ENCODE measurements at places on chromosomes 7 and 10. TPM values are rescaled to one million over a fixed set of nuclear protein-coding genes. Genes with fewer than 3 reads are reported as not detected.
A peak's percentile ranks its signal among the peaks of the same experiment; 100 is the strongest.

DNA sequence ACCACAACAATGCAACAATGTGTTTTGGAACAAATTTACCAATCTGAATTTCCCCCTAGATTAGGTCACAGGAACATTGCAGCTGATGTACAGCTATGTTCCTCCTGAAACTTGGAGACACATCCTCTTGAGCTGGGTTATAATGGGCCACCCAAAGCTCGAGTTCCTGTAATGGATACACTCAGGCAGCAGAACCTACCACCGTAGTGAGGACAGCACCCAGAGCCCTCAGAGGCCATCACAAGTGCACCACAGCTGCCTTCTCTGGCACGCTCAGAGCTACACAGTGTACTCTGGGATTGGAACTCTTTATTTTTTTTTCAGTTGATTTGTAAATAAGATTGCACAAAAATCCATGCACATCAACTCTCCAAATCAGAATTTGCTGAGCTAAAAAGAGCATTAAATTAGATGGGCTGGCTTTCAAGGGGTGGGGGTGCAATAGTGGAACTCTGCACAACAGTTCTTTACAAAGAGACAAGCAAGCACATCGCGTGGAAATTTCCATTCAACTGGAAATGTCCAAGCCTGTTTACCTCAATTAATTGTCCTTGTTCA lies 56.7 kb downstream of the EGFR start:
- peak overlapping the region; percentile 97 for H3K27ac ChIP-seq
- no peak for DNase-seq
- H3K4me1 ChIP-seq: peaks cover 38% of the 10 kb centered on the region
- 0 out of 2 replicates have a peak, but pooled peaks cover 4% of the 10 kb centered on the region for H3K36me3 ChIP-seq
- no peaks in the 10 kb centered on the region for H3K27me3 ChIP-seq

KLLN gene
- 0.23 TPM for total RNA-seq

DNA sequence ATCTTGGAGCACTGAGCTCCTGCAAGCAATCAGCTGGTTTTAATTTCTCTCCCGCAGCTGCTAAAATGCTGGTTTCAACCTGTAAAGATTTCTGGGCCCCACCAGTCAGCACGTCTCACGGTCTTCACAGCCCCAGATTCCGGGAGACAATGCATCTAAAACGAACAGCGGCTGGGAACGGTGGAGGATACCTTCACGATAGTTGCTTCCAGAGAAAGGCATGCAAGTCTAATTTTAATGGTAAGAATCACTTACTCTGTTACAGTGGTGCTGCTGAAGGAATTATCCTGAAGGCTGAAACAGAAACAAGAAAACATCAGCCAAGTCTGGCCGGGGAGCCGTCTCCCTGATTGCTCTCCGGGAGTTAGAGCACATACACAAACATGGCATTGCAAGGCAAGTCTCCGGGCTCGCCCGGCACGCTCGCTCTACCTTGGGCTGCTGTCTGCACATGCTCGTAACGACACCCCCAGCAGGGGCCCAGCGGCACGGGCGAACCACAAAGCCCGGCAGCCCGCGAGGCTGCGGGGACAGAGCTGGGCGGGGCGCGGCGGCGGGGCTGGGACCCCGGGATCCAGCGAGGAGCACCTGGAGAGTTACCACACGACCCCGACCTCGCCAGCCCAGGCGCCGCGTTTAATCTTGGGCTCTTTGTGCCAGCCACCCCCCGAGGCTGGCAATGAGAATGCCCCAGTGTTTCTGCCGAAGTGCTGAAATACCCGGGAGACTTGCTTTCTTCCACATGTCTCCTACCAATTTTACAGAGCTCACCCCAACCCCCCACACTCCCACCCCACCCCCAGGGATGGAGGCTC lies at the start of gene FAM13C:
Gene FAM13C, minus strand, starts transcription at position 406 of the 815 bp plus-strand sequence. Its CDS starts 89 bp downstream, at position 317.
- H3K36me3 ChIP-seq: no peaks in the 10 kb centered on the region
- no peak within 1 kb of the TSS for H3K27ac ChIP-seq
- H3K4me3 ChIP-seq: peak within 1 kb of the TSS; percentile 66
- peaks cover 11% of the 10 kb centered on the region for H3K4me1 ChIP-seq
- peak; percentile 70 for DNase-seq

DNA sequence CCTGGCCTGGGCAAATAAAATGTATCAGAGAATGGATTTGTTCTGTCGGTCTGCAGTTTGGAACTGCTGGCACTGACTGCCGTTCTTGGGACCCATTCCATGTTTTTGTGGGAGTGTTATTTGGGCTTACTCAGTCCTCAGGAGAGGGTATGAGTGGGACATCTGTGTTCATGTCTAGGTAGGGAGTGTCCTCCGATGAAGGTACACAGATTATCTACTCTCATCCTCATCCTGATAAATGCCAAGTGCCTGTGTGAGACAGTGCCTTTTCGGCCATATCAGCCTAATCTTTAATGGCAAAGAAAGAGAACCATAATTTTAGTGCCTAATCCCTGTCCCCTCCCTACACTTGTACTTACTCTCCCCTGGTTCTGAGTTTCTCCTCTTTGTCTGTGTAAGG lies 409.4 kb downstream of the REEP3 start:
- no peak for DNase-seq
- no peak overlapping the region for H3K27ac ChIP-seq
- no peak overlapping the region for H3K4me3 ChIP-seq

DNA sequence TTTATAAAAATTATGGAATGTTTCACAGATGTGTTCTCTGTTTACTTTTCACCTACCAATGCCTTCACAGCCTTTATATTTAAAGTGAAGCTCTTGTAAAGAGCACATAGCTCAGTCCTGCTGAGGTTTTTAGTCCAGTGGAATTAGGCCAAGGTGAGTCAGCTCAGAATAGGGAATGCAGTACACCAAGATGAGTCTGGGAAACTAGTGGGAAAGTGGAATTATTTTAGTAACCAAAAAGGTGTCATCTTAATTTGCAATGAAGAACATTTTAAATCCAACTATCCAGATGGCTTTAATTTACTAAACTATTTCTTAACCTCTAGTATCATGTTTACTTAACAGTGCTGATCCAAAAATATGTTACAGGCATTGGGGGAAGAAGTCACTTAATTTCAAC lies 236.3 kb upstream of the CTBP2 start:
- H3K27ac ChIP-seq: no peak overlapping the region
- H3K27me3 ChIP-seq: peaks cover 21% of the 10 kb centered on the region
- no peaks in the 10 kb centered on the region for H3K36me3 ChIP-seq

GRCh38 chr7:47902013-47902412 lies 46.3 kb downstream of the PKD1L1 start:
- H3K27ac ChIP-seq: no peak overlapping the region
- no peak overlapping the region for H3K4me3 ChIP-seq
- no peaks in the 10 kb centered on the region for H3K36me3 ChIP-seq
- H3K27me3 ChIP-seq: no peaks in the 10 kb centered on the region
- peaks cover 12% of the 10 kb centered on the region for H3K4me1 ChIP-seq

PHKG1 gene
- 0.75 TPM for total RNA-seq

DNA sequence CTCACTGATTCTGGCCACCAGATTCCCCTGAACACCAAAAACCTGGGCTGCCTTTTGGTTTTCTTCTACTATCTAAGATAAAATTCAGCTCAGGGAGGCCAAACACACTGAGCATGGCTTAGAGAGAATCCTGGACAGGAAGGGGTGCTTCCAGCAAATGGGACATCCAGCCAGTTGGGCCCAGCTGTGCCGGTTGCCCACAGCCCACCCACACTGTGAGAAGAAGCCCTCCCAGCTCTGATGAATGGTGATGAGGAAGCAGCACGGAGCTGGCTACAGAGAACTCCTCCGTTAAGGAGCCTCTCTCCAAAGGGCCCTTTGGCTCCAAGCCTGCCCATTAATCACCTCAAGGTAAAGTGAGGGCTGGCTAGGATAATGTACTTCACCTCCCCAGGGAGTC lies 15.9 kb downstream of the LRRC18 start:
- H3K27me3 ChIP-seq: peaks cover 70% of the 10 kb centered on the region
- no peak for DNase-seq
- H3K27ac ChIP-seq: no peak overlapping the region
- H3K4me1 ChIP-seq: no peaks in the 10 kb centered on the region
- no peaks in the 10 kb centered on the region for H3K36me3 ChIP-seq
- no peak overlapping the region for H3K4me3 ChIP-seq

DNA sequence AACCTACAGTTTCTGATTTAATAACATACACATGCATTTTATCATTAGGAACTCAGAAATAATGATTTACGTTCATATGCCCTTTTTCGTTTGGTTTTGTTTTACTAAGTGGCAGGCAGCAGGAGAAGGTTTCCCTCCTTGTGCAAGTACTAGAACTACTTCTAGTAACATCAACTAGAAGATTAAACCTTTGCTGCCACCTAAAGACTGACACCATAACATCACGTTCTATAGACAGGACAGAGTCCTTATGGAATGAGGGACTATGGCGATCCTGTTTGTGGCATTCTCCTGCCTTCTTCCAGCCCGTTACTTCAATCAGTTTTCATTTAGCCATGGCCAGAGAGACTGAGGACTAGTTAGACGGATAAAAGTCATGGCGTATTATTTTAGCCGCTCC lies 53.2 kb downstream of the GAD2 start:
- H3K27me3 ChIP-seq: peaks cover 60% of the 10 kb centered on the region
- no peak overlapping the region for H3K4me3 ChIP-seq
- peak; percentile 51 for DNase-seq
- H3K27ac ChIP-seq: no peak overlapping the region

DNA sequence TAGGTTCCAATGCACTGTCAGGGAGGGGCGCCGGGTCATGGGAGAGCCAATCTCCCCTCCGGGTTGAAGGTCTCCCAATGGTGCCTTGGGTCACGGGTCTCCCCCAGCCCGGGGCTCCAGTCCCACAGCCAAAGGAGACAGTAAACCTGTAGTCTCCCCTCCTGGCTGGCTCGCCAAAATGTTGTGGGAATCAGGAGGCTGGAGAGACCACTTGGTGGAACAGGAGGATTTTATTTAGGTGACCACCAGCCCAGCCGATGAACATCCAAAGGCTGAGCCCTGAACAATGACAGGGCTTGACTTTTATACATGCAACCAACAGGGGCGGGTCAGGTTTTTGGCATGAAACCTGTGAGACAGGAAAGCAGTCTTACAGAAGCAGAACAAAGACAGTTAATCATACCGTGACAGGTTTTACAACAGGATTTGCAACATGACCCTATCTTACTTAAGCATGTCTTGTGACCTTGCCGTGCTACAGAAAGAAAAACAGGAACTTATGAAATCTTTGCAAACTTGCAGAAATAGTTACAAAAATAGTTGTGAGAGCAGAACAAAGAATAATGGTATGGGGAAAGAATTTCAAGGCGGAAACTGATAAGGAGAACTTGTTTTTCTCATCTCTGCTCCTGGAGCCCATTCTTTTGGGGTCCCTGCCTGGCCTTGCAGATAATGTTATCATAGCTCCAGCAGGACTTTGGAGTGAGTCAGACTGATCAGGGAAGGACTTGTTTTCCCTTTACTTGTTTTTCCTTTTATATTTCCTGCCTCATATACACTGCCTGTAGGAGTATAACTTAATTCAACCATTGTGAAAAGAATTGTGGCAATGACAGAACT lies 7.1 kb downstream of the ERV3-1 start:
- DNase-seq: peak; percentile 74
- no peaks in the 10 kb centered on the region for H3K27me3 ChIP-seq
- H3K4me1 ChIP-seq: peaks cover 26% of the 10 kb centered on the region
- peak overlapping the region; percentile 12 for H3K4me3 ChIP-seq
- H3K27ac ChIP-seq: peak overlapping the region; percentile 87
- H3K36me3 ChIP-seq: peaks cover 56% of the 10 kb centered on the region

- DNase-seq: peak; percentile 100
- H3K36me3 ChIP-seq: no peaks in the 10 kb centered on the region
- 0 out of 2 replicates have a peak, but pooled peaks cover 8% of the 10 kb centered on the region for H3K27me3 ChIP-seq
Measured at GRCh38 chr10:75773231-75773780, 341.9 kb downstream of the LRMDA start.

- peaks cover 23% of the 10 kb centered on the region for H3K4me1 ChIP-seq
- no peak overlapping the region for H3K27ac ChIP-seq
- no peak for DNase-seq
- H3K27me3 ChIP-seq: no peaks in the 10 kb centered on the region
Measured at GRCh38 chr10:87079106-87079836, 15.4 kb downstream of the GLUD1 start.

- peaks cover 30% of the 10 kb centered on the region for H3K4me1 ChIP-seq
- no peak overlapping the region for H3K27ac ChIP-seq
- no peaks in the 10 kb centered on the region for H3K36me3 ChIP-seq
- H3K27me3 ChIP-seq: no peaks in the 10 kb centered on the region
- no peak overlapping the region for H3K4me3 ChIP-seq
Measured at GRCh38 chr7:27602766-27603165, 59.9 kb downstream of the HIBADH start.

- H3K27me3 ChIP-seq: peaks cover 13% of the 10 kb centered on the region
- no peaks in the 10 kb centered on the region for H3K4me1 ChIP-seq
- DNase-seq: peak; percentile 41
- H3K36me3 ChIP-seq: no peaks in the 10 kb centered on the region
Measured at GRCh38 chr10:121702351-121703320, 104.4 kb upstream of the FGFR2 start.

DNA sequence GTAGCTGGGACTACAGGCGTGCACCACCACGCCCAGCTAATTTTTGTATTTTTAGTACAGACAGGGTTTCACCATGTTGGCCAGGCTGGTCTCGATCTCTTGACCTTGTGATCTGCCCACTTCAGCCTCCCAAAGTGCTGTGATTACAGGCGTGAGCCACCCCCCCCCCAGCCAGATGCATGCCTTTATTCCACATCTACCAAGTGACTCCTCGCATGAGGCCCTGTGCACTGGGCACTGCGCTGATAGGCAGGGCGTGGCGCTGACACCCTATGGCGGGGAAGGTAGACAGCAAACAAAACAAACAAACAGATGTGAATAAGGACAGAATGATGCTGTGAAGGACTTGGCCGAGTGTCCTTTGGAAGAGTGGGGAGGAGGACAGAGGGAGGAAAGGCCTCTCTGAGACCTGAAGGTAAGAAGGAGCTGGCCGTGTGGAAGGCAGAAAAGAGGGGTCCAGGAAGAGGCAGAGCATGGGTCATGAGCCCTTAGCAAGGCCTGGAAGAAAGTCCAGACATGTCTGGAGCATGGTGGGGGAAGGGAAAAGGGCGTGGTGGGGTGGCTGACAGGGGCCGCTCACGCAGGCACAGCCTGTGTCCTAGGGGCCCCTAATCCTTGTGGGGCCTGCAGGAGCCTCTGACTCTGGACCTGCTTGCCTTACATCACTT lies 47.5 kb upstream of the CACUL1 start:
- no peak overlapping the region for H3K27ac ChIP-seq
- no peak overlapping the region for H3K4me3 ChIP-seq
- peaks cover 21% of the 10 kb centered on the region for H3K4me1 ChIP-seq
- no peaks in the 10 kb centered on the region for H3K27me3 ChIP-seq
- H3K36me3 ChIP-seq: no peaks in the 10 kb centered on the region

DNA sequence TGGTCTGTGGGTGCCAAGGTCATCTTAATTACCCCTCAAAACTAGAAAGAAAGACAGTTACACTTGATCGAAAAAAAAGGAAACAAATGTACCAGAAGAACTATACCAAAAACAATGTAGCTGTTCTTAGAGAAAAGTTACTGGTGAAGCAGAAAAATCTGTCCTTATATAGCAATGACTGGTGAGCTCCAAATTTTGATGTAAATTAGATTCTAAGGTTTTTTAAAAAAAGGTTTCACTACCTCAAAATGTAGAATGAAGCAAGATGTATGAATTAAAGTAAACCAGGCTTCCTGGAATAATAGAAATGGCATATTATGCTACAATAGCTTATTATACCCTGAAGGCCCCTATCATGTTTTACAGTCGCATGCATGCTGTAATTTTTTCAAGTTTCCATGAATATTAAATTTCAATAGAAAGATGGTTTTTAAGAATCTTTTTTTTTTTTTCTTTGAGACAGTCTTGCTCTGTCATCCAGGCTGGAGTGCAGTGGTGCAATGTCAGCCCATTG lies 28.4 kb upstream of the FKBP9 start:
- DNase-seq: no peak
- H3K4me3 ChIP-seq: no peak overlapping the region
- H3K27me3 ChIP-seq: no peaks in the 10 kb centered on the region
- H3K4me1 ChIP-seq: no peaks in the 10 kb centered on the region
- H3K27ac ChIP-seq: no peak overlapping the region

KEL gene
- total RNA-seq: not detected
